ENCODE measurements at places on chromosomes 2 and 18.
A peak's percentile ranks its signal among the peaks of the same experiment; 100 is the strongest.

GRCh38 chr2:227386630-227387029 lies 1.1 kb downstream of the SCYGR1 start:
- peak; percentile 36 for ATAC-seq

DNA sequence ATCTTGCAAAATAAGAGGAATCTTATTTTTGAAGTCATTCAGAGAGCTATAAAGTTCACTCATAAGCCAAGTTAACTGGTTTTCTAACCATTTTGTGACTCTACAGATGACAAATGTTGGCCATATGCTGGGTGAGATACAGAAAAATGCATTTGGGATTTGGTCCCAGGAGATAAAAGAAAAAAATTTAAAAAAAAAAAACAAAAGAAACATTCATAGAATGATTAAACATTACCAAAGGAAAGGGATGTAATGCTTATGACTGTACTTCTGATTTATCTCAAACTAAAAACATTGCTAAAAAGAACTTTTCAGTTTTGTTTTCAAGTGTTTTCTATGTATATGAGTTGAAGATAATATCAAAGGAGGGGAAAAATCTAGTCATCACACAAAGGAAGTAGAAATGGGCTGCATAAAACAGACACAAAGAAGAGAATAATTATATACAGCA lies 43.1 kb downstream of the PELI1 start:
- peak; percentile 84 for ATAC-seq

- no peak for ATAC-seq
Observed at GRCh38 chr2:187978356-187978755, 313.3 kb upstream of the GULP1 start.

- ATAC-seq: no peak
Observed at GRCh38 chr18:45100321-45101105, 419.8 kb downstream of the SETBP1 start.

- ATAC-seq: no peak
Observed at GRCh38 chr2:241768251-241768711, 8.3 kb upstream of the GAL3ST2 start.

GRCh38 chr2:74499940-74500577 lies 656 bp upstream of the LBX2 start:
- no peak for ATAC-seq

GRCh38 chr2:100031604-100032003 lies 110.8 kb downstream of the AFF3 start:
- no peak for ATAC-seq

- no peak for ATAC-seq
Observed at GRCh38 chr2:33859176-33859575, 260.1 kb upstream of the FAM98A start.

GRCh38 chr18:40583671-40584070 lies 1371.4 kb upstream of the PIK3C3 start:
- ATAC-seq: no peak

DNA sequence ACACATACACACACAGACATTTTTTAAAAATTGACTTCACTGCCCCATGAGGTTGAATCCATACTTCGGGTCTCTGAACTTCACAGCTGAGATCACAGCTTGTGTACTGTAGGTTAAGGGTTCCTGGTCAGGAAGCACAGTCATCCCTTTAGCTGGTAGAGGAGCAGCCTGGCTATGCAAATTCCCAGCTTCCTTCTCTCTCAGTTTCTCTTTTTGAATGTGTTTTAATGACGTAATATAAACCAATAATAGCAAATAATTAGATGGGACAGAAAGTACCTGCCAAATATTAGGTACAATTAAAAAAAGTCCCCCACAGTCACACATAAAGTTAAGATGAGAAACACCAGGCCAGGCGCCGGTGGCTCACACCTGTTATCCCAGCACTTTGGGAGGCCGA lies 178.7 kb downstream of the ZNF385B start:
- no peak for ATAC-seq

GRCh38 chr2:94982156-94982555 lies 43.4 kb upstream of the MAL start:
- no peak for ATAC-seq

- ATAC-seq: no peak
Observed at GRCh38 chr2:86518481-86518880, 44.8 kb downstream of the CHMP3 start.

Measured in activated CD4-positive, CD25-positive, alpha-beta regulatory T cell treated with anti-CD3 and anti-CD28 coated beads, Interleukin-2, amount 50 U/mL, for 24 hours (primary cell).